Mucosa of gallbladder (tissue), 1 donor: ENCODE measurements at places on chromosomes 16 and 17. TPM values are rescaled to one million over a fixed set of nuclear protein-coding genes. Genes with fewer than 3 reads are reported as not detected.

GOT2 gene
- 69.7 TPM for total RNA-seq

GFAP gene
- 0.09 TPM for total RNA-seq

METTL16 gene
- total RNA-seq: 26.1 TPM

KRTAP4-3 gene
- not detected for total RNA-seq

HBZ gene
- 0.95 TPM for total RNA-seq

NTN1 gene
- total RNA-seq: 33.1 TPM

GRIN2C gene
- 0.43 TPM for total RNA-seq

OR2C1 gene
- 0.14 TPM for total RNA-seq

CRAMP1 gene
- total RNA-seq: 21.1 TPM

CD300E gene
- 0.35 TPM for total RNA-seq

KRTAP9-2 gene
- total RNA-seq: not detected

- no peak for DNase-seq
Measured at GRCh38 chr17:7139400-7139799, 24.8 kb upstream of the ASGR2 start.

- no peak for DNase-seq
Measured at GRCh38 chr16:14309001-14309886, 238.1 kb downstream of the MRTFB start.

DNA sequence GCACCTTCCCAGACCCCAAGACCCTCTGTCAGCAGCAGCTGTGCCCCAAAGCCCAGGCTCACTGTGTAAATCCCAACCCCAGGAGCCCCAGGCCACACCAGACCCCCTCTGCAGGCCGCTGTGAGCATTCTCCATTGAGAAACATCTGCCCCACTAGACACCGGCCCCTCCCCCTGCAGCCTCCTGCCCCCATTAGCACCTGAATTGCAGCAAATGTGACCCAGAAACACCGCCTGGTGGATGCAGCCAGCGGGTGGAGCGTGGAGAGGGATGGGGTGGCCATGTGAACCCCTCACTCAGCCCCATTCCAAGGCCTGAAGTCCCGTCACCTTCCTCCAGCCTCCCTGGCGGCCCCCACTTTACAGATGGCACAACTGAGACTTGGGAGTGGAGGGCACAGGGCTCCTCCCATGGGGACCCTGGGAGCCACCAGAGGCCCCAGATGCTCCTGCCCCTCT is 2.2 kb downstream of the UBALD1 start:
- no peak for DNase-seq

DNA sequence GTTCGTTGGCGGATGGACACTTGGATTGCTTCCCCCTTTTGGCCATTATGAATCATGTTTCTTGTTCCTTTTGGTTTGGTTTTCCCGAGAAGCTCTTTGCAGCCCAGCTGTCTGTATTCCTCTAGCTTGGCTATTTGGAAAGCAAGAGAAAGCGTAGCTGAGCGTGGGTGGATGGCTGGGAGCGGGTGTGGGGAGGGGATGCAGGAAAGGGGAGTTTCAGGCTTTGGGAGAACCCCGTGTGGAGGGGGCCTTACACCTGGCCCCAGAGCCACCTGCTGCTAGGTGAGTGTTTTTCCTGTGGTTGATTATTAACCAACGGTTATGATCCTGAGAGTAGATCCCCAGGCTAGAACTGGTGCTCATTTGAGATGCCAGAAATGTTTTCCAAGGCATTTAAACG is 103.7 kb downstream of the RAP1GAP2 start:
- DNase-seq: no peak

DNA sequence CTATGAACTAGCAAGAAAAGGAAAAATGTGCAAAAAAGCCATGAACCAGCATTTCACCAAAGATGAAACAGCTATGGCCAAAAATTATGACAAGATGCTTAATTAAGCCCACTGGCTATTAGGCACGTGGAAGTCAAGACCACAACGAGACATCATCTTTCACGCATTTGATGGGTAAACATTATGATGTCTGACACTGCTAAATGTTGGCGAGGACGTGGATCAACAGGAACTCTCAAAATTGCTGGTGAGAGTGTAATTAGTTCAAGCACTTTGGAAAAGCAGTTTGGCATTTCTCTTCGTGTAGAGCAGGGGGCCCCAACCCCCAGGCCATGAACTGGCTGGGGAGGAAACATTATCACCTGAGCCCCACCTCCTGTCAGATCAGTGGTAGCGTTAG is 39.6 kb upstream of the ADGRG1 start:
- peak; percentile 4 for DNase-seq

DNA sequence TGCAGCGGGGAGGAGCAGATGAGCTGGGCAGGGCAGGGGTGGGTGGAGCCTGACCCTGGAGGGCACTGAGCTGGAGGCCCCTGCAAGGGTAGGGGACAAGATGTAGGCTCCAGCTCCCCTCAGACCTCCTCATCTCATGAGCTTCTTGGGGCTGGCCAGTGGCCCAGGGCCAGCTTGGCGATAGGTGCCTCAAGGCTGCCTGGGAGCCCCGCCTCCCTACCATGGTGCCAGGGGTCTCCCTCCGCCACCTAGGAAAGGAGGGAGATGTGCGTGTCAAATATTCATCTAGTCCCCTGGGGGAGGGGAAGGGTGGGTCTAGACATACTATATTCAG is 3.9 kb downstream of the HIRIP3 start:
- DNase-seq: no peak

GRCh38 chr17:66767154-66767933 is 67.6 kb upstream of the CACNG5 start:
- no peak for DNase-seq

DNA sequence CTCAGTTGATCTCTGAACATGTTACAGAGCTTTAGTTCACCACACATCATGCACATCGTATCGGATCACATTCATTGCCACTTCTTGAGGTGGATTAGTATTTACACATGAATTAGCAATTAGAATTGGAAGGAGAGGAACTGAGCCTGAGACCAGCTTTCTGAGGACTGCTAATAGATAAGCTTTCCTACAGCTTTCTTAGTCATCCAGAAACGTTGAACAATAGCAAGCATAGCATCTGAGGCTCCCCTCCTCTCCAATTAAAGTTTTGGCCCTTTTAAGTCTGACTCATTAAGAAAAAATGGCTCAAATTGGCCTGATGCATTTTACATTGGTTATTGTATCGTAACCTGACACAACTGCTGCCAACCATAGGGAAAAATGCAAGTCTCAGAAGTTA is 1130.4 kb downstream of the CDH8 start:
- DNase-seq: no peak

DNA sequence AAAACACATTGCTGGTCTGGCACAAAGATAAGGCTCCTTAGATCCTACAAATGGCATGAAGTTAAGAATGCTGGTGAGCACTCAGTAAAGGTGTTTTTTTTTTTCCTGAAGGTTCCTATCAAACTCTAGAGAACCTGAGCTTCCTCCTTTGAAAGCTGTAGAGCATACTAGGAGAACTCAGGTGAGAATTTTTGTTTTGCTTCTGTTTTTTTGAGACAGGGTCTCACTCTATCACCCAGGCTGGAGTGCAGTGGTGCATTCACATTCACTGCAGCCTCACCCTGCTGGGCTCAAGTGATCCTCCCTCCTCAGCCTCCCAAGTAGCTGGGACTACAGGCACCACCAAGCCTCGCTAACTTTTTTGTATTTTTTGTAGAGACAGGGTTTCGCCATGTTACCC is 21.0 kb upstream of the CIITA start:
- no peak for DNase-seq

DNA sequence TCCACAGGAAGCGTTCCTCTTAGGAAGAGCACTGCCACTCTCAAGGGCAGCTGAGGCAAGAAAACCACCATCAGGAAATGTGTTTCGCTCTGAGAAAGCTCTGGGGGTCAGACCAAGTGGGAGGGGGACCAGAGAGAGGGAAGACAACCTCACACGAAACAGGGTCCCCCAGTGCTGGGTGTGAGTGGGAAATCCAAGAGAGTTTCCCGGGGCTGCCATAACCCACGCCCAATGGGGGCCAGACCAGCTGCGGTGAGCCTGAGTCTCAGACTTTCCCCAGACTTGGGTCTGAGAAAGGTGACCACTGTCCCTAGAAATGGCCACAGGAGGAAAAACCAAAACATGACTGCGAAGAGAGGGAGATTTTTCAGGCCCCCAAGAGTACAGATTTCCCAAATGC is 14.5 kb downstream of the DNAH17 start:
- DNase-seq: no peak

DNA sequence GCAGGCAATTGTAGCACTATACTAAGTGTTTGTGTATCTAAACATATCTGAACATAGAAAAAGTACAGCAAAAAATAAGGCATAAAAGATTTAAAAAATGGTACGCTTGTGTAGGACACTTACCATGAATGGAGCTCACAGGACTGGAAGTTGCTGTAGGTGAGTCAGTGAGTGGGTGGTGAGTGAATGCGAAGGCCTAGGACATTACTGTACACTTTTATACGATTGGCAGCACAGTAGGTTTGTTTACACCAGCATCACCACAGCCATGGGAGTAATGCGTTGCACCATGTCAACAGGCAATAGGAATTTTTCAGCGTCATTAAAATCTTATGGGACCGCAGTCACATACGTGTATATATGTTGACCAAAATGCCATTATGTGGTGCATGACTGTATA is 45.6 kb downstream of the DNAH9 start:
- DNase-seq: no peak

GRCh38 chr17:40158438-40159013 is 18.2 kb downstream of the CASC3 start:
- no peak for DNase-seq

GRCh38 chr16:65065031-65065430 is 56.8 kb downstream of the CDH11 start:
- no peak for DNase-seq

DNA sequence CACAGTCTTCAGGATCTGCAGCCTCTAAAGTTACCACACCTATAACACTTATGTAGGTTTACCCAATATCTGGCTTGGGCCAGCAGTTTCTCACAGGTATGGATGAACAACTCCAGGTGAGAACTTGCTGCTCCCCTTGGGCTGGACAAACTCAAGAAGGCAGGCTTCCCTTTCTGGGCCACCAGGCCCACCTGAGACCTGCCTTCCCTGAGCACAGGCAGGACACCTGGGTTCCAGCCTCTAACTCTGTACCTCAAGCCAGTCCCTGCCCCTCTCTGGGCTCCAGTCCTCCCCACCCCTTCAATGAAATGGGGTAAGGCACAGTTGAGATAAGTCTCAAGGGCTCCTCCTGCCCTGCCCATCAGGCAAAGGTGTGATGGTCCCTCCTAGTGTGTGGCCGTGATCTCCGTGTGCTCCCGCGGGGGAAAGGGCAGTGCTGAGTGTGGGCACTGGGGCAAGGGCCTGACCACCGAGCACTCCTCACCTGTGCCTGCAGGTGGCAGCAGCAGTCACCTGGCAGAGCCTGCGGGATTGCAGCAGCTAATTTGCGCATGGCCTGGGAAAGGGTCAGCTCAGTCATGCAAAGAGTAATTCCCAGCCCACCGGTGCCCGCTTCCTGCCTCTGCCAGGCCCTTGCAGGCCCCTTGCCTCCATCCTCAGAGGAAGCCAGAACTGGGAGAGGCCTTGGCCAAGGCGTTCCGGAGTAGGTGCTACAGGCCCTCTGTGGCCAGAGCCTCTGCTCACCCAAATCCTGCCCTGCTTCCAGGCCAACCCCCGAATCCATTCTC is 28.2 kb upstream of the ADGRG1 start:
- DNase-seq: peak; percentile 37

DNA sequence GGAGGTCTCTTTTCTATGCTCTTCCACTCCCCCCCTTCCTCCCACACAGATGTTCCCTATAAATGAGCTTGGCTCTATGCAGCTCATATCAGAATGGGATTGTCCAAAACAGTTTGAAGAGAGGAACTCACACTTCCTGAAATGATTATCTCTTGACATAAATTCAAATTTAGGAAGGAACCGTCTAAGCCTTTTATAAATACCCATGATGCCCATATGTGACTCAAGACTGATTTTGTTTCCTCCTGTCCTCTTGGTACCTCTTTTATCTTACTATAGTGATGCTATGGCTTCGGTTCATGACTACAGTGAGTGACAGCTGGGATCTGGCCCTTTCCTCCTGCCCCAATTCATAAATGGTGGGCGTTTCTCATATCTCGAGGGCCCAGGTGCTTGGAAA is 16.6 kb upstream of the TERF2 start:
- DNase-seq: no peak

DNA sequence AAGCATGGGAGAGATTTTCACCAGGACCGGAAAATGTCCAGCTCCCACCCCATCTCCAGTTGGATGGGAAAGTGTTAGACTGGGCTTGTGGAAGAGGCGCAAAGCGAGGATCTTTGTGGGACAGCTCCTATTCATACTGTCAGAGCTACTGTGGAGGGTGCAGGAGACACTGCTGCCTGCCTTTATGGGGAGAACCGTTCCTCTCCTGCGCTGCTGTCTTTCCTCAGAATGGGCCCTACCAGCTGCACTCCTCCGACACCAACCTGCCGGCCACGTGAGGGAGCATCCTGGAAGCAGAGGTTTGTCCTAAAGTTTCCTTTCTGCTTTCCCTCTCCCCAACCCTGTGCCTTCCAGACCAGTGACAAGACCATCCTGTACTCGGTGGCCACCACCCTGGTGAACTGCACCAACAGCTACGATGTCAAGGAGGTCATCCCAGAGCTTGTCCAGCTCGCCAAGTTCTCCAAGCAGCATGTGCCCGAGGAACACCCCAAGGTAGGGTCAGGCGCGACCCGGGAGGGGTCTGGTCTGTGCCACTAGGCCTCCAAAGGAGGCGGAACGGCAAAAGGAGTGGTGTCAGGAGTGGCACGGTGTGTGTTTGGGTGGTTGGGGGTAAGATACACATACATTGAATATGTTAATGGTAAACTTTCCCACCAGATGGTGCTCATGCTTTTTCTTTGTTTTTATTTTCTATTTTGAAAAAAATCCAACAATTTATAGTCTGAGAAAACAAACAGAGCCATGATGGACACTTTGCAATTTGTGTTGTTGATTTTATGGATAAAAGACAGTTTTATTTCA is 23.0 kb downstream of the SLC35G3 start:
- no peak for DNase-seq

DNA sequence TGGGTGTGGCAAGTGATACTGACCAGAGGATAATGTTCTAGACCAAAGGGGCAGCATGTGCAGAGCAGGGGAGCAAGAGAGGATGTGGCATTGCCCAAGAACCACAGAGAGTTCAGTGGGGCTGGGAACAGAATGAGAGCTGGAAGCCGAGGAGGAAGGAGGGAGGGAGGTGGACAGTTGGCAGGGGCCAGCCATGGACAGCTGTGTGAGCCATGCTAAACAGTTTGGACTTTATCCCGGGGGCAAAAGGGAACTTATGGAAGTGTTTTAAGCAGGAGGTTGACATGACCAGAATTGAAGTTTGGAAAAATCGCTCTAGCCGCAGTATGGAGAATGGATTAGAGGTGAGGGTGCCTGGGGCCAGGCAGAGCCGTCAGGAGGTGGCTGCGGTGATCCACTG is 29.4 kb upstream of the TMEM132E start:
- DNase-seq: no peak

DNA sequence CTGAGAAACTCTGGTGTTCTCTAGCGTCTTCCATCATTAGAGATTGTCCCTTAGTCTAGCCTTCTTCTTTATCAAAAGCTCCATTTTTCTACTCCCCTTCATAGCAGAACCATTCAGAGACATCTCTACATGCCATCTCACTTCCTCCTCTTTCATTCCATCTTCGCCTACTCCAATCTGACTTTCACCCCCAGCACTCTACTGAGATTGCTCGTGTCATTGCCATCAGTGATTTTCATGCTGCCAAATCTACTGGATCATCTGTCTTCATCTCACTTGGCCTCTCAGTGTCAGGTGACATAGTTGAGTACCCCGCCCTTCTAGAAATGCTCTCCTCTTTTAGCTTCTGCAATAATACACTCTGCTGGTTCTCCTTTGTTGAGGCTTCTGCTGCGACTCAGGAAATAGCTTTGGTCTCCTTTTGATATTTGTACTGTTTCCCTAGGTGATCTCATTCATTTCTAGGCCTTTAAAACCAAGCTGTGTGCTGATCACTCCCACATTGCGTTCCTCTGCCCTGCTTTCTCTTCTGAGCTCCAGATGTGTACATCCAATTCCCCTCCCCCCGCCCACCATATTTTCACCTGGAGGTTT is 119.1 kb downstream of the FTO start:
- no peak for DNase-seq
